ENCODE measurements at places on chromosomes 2 and 18.
A peak's percentile ranks its signal among the peaks of the same experiment; 100 is the strongest.

- no peak for DNase-seq
These were observed 957.8 kb downstream of the SLC4A3 start for GRCh38 chr2:220585241-220585640.

- DNase-seq = no peak
These were observed 144.3 kb downstream of the VAPA start for GRCh38 chr18:10057894-10058791.

GRCh38 chr18:58853561-58853960 is 11.1 kb upstream of the ZNF532 start:
- DNase-seq = no peak

DNA sequence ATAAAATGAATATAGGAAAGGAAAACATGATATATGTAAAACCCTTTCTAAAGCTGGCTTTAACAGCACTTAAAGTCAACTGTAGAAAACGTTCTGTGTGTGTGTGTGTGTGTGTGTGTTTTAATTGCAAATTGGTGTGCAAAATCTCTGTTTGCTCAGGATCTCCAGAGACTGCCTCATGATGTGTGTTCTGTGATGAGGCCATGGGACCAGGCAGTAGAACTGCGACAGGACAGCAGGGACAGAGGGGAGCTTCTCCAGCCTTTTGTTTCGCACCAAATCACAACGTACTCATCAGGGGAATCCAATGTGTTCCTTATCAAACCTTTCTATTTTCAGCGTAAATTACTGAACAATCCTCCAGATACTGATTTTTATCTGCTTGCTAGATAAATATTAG is 66.7 kb downstream of the NXPH2 start:
- no peak for DNase-seq

DNA sequence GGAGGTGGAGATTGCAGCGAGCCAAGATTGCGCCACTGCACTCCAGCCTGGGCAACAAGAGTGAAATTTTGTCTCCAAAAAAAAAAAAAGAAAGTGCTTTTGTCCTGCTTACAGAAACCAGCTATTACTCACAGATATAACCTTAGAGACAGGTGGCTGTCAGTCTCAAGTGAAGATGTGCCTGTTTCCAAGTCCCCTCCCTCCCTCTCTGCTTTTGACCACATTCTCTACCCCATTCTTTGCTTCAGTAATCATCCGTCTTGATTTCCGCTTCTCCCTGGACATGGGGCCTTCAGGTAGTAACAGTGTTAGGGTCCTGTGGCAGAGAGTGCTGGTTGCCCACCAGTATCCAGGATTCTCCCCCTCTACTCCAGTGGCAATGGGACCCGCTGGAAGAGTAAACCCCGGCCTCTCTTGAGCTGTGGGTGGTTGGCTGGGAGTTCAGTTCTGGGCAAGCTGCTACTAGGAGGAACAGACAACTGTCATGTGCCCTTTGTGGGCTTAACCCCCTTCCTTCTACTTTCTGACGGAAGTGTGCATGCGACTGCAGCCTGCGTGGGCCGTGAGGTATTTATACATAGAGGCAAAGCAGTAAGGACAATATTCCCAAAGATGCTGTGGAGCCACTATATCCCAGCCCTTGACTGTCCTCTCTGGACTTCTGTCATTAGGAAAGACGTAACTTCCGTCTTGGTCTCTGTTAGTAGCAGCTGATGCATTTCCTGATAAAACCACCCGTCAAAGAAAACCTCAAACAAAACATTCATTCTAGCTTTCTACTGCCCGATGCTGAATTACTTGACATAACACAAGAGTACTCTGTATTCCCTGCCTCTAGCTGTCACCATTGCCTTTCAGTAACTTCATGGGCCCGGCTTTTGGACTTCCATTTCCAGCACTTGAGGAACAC is 17.8 kb downstream of the PDCL3 start:
- DNase-seq = peak; percentile 14

DNA sequence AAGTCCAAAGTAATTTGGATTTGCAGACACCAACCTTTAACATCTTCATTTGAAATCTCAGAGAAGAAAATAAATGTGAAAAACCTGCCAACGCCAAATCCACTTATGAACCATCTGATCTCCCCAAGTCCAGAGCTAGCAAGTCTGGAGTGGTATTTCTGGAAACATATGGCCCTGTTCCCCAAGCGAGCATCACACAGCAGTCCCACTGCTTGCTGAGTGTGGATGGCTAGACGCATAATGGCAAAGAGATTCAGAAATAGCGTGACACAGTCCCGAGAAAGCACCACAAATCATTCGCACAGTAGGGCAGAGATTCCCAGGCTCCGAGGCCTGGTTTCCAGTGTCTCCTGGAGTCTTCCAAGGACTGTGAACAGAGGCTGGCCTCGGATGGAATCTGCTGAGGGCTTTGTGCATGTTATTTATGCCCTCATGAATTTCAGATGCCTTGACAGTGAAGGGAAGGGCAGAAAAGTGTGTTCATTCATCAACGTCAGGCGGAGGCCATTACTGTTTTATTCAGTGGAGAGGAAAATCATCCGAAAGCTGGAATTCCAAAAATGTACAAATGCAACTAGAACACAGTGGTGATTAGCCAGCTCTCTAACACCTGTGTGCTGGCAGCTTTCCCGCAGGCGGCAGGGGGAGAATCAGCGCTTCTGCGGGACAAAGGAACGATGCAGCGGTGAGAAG is 417.0 kb downstream of the EIPR1 start:
- no peak for DNase-seq

DNA sequence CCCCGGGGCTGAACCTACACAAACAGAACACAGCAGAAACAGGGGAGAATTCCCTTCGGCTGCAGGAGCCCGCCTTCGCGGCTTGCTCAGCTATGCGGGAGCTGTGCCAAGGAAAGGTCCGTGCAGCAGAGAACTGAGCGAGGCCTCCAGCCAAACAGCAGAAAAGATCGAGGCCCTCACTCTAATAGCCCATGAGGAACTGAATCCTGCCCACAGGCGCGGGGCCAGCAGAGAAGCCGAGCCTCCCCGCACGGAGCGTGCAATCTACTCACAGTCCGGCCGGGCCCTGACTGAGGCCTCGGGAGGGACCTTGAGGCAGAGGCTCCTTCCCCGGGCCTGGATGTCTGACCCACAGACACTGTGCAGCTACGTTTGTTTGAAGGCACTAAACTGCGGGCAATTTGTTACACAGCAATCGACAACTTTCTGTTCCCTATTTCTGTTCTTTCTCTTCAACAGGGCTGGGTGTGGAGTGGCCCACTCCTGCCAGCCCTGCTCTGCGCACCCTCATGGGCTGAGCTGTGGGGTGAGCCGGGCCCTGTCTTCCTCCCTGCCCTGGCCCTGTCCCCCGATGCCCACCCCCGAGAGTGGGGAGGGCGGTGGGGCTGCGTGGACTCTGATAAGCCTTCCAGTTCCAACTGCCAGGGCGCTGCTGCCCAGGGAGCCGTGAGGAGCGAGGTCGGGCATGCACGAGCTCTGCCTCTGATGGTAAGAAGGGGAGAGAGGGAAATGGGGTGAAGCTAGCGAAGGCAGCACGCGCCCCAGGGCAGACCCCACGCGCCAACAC is 13.7 kb downstream of the HES6 start:
- no peak for DNase-seq

- no peak for DNase-seq
These were observed 29.3 kb upstream of the ZNF385B start for GRCh38 chr2:179890666-179891065.

GRCh38 chr2:222526480-222527277 is 102.3 kb downstream of the SGPP2 start:
- DNase-seq = no peak

GRCh38 chr18:47313901-47314300 is 62.4 kb upstream of the SKOR2 start:
- DNase-seq = no peak

GRCh38 chr2:199798831-199799580 is 52.0 kb downstream of the FTCDNL1 start:
- DNase-seq = no peak

GRCh38 chr2:127048618-127048935 is 58.4 kb downstream of the BIN1 start:
- DNase-seq = no peak

DNA sequence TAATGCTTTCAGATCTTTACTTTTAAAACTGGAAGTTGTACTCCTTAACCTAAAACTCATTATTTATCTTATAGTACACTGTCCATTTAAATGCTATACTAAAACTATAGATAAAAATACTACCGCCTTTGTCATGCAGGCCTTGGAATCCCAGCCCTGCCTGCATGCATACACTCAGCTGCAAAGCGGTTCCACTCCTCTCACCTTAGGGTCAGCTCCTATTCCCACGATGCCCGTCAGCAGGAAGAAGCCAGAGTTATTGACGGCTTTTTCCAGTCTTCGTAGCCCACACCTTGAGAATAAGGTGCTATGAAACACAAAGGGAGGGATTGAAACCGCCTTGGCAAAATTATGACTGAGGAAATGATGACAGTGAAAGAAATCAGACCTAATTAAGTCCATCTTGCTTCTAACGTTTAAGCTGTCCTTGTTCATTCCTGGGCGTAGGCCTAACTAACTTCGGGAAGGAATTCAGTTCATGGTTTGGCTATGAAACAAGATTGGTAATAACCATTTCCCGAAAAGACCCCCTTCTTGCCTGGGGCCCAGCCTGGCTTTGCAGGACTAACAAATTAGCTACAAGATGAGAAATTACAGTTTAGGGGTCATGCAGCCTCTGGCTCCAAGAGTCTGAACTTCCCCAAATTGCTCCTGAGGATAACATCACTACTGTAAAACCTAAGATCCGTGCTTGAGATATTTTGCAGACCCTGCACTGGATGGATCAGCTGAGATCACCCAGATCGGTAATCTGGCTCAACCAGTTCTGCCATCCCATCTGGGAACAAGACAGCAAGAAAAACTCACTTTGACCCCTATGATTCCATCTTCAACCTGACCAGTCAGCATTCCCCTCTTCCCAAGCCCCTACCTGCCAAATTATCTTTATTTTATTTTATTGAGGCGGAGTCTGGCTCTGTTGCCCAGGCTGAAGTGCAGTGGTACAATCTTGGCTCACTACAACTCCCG is 17.1 kb downstream of the EPB41L5 start:
- no peak for DNase-seq

- no peak for DNase-seq
These were observed 784.9 kb downstream of the EPHA4 start for GRCh38 chr2:220787251-220787650.

DNA sequence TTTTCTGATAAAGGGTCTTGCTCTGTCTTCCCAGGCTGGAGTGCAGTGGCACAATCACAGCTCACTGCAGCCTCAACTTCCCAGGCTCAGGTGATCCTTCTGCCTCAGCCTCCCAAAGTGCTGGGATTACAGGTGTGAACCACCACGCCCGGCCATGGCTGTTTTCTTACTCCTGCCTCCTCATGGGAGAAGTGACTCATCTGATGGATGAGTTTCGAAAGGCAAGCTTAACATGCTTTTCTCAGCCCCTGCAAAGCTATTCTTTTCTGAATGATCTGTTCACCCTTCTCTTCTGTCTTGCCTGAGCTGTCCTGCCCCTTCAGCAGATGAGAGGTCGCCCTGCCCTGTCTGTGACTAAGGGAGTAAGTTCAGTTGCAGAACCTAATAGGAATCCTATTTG is 929 bp upstream of the CREG2 start:
- DNase-seq = no peak

DNA sequence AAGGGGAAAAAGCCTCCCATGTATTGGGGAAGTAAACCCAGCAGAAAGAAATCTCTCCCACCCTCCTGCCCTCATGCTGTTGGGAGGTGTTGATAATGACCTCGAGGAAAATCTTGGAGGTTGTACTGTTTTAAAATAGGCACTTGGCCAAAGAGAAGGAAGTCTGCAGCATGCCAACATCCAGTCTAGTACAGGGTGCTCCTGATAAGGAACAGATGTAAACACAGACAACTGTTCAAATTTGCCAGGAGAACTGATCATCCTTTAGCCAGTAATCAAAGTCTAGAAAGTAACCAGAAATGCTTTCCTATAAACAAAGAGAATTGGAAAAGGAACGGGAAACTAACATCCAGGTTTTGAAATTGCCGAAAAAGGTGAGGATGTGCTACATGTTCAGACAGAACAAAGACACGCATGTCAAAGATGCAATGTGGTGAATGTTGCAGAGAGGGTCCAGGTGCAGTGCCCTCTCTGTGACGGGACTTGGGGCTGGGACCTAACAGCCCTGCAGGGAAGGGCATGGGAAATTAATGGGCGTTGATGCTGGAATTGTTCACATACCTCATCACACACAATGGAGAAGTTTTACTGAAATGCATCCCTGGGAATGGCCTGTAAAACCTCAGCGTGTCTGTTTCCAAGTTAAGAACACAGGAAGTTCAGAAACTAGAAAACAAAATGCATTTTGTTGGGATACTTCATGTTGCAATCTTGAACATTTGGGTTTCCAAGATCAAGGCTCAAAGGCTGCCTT is 125.7 kb upstream of the RND3 start:
- DNase-seq = no peak

- no peak for DNase-seq
These were observed 126.7 kb upstream of the EPC2 start for GRCh38 chr2:148517822-148518221.

DNA sequence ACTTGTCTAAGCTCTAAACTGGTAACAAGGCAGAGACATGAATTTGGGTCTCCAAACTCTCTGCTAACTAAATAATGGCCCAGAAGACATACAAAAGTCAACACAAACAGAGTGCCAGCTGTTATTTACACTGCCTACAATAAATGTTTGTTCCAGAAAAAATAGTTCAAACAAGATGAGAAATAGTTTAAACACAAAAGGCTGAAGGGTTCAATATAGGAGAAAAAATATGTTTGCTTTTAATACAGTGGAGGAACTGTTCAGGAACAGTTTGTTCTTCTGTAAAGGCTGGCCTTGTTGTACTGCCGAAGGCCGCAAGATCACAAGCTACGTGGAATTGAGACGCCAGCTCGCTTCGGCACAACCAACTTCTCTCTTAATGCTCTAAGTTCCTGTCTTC is 74.6 kb downstream of the AFF3 start:
- DNase-seq = no peak

DNA sequence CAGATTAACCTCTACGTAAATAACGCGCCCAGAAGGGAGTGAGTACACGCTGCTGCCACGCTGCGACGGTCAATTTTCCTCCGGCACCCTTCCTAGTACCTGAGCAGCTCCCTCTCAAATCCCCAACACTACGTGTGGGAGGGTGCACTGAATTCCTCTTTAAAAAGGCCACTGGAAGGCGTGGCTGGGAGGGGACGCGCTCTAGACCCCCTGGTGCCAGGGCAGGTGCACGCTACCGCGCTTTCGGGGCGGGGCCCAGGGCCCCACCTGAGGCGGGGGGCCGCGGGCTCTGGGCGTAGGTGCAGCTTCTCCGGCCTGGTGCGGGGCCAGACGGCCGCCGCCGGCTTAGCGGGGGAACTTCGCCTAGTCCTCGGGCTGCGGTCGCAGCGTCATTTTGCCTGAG is 668 bp upstream of the ANKRD12 start:
- DNase-seq = no peak

GRCh38 chr18:74694436-74694835 is 96.8 kb downstream of the ZNF407 start:
- DNase-seq = no peak

GRCh38 chr18:28177828-28178635 is 1.1 kb upstream of the CDH2 start:
- DNase-seq = no peak

- no peak for DNase-seq
These were observed 86.5 kb upstream of the TAF1B start for GRCh38 chr2:9756692-9757250.

Measured in T-helper 17 cell (primary cell).